Lower leg skin (tissue), 4 donors: ENCODE measurements at places on chromosomes 7 and 10. TPM values are rescaled to one million over a fixed set of nuclear protein-coding genes. Genes with fewer than 3 reads are reported as not detected.
A peak's percentile ranks its signal among the peaks of the same experiment; 100 is the strongest.

DNA sequence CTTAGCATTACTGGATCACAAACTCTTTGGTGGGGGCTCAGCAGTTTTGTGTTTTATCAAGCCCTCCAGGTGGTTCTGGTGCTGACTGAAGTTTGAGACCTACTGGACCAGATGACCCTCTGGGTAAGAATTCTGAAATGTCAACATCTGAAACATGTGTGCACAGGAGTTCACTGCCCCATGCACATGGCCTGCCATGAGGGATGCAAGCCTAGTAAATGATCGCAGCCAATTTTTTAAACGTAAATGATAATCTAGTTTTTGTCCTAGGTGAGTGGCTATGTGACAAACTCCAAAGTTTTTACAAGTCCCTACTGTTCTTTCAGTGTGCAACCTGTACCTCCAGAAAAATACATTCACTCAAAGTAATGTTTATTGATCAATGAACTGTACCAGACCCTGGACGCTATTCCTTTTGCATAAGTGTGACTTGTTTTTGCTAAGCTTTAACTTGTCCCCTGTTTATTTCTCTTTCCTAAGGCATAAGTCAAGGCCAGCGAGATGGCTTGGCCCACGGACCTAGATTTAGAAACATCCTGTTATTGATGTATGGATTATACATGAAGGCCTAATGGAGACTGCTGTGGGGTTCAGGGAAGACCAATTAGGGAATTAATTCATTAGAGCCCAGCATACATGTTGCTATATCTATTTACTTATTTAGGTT lies 531.1 kb downstream of the LRMDA start:
- no peak for DNase-seq

MAGI2 gene
- 2.6 TPM for total RNA-seq

FBXL13 gene
- 1.1 TPM for total RNA-seq

DNA sequence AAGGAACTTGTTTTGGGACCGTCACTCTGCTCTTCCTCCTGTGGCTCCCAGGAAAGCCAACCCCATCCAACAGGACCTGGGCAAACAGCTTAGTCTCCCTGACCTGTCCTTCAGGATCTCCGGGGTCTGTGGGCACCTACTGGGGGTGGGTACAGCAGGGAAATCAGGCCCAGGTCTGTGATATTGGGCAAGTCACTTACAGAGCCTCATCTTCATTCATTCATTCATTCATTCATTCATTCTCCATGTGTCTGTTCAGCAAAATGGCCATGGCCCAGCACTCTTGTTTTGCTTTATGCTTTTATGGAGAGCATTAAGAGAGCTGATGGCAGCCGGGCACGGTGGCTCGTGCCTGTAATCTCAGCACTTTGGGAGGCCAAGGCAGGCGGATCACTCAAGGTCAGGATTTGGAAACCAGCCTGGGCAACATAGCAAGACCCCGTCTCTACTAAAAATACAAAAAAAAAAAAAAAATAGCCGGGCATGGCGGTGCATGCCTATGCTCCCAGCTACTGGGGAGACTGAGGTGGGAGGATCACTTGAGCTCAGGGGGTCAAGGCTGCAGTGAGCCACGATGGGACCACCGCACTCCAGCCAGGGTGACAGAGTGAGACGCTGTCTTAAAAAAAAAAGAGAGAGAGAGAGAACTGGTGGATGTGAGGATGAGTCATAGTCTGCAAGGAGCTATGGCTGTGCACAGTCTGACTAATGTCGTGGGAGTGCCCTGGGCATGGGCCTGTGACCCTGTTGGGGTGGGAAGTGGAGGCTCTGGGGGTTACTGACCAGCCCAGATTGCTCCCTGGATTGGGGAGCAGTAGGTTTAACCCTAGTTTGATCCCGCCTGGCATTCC lies 54.3 kb downstream of the CLIP2 start:
- no peak for DNase-seq

DNAH11 gene
- 5.8 TPM for total RNA-seq

GRCh38 chr7:81883801-81884393 lies 114.0 kb upstream of the HGF start:
- no peak for DNase-seq

- DNase-seq: no peak
Measured at GRCh38 chr7:2920956-2921652, 77.0 kb upstream of the GNA12 start.

TPST1 gene
- total RNA-seq: 12.2 TPM

AS3MT gene
- 1.8 TPM for total RNA-seq

DNA sequence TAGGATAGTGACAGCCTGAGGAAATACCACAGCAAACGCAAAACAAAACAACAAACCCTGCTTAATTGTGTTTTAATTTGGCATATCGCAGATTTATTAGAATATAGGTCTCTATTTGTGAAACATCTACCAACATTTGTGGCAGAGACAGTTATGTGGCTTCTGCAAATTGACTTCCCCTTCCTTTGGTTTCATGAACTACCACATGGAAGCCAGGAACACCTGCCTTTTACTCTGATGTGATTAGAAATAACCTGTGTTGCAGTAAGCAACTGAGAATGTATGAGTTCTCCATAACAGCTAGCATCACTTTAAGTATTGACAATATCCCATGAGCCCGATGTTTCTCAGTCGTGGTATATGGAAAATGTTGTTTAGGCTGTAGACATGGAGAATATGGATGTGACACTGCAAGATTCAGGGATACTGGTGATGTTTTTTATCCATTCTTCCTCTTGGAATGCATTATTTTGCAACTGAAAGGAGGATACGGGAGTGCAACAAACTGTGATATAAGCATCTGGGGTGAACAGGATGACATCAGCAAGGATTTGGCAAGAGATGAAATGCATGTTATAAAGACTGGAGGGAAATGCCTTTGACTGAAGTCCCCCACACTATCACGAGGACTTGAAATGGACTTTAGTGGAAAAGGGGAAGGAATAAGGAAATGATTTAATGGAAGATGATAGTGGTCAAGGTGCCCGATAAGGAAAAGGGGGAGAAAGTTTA lies 95.9 kb downstream of the CUBN start:
- no peak for DNase-seq

DNA sequence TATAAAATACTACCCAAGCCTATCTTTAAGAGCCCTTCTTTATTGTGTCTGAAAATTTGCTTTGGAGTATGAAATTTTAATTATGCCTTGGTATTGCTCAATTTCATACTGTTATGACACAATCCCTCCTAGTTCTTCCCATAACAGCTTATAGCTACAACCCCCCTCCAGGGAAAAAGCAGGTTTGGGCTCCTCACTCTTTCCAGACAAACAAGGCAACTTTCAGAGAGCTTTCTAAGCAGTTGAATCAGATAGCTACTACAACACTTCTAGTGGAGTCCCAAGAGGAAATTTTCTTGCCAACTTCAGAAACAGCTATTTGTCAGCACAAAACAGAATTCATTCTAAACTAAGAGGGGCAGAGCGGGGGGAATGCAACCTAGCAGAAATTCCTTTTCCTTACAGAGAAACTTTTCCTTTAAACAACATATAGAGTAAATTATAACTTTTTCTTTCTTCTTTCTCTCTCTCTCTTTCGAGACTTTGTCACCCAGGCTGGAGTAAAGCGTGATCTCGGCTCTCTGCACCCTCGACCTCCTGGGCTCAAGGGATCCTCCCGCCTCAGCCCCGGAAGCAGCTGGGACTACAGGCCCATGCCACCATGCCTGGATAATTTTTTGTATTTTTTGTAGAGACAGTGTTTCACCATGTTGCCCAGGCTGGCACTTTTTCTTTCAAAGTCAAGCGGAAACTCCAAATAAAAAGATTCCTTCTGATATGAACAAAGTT lies 26.0 kb upstream of the JMJD1C start:
- DNase-seq: no peak

FMC1 gene
- total RNA-seq: 4.7 TPM

DNA sequence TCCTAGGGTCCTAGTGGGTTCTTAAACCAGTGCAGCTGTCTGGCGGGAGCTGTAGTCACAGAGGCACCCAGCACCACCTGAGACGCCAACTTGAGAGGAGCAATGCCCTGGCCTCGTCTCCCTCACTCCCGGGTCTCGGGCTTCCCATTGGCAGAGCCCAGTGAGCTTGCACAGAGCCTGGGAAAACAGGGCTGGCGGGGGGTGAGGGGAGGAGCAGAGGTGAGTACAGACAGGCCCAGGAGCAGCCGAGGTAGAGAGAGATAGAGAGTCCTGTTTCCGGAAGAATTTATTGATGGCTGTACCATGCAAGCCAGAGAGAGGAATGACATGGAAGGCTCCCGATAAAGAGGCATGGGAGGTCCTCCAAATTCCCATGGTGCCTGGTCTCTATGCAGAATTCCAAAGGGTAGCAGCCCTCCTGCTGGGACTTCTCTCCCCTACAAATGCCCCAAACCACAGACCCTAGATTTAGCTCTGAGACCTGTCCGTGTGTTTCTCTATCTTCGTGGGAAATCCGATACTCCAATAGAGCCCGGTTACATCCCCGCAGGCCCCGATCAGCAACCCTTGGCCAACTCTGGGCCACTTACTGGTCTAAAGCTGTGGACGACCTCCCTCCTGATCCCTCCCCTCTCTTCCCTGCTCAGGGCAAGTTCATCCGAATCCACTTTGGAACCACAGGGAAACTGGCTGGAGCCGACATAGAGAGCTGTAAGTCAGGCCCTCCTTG lies 20.3 kb upstream of the MYH16 start:
- no peak for DNase-seq

GRCh38 chr10:94102436-94102835 lies 108.7 kb downstream of the PLCE1 start:
- DNase-seq: no peak

GRCh38 chr7:138992052-138992531 lies 10.9 kb upstream of the KIAA1549 start:
- no peak for DNase-seq

GRCh38 chr7:78634093-78634492 lies 819.4 kb downstream of the MAGI2 start:
- DNase-seq: no peak

GRCh38 chr10:111370101-111370500 lies 293.3 kb downstream of the ADRA2A start:
- no peak for DNase-seq

- peak; percentile 86 for DNase-seq
Measured at GRCh38 chr7:27156916-27157701, 634 bp upstream of the HOXA7 start.

SPDYE5 gene
- not detected for total RNA-seq

DNA sequence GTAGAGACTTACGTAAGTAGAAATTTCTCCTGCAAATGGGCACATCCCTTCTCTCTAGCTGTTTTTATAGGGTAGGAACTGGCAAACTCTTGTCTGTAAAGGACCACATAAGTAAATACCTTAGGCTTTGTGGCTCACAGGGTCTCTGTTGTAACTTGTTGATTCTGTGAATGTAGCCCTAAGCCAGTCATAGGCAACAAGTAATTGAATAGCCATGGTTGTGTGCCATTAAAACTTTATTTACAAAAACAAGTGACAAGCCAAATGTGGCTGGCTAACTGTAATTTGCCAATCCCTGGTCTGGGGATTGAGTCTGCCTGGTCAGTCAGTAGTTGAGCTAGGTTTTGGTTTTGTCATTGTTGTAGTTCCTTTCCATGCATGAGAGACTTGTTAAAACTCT lies 5.3 kb upstream of the KLF6 start:
- no peak for DNase-seq

DNA sequence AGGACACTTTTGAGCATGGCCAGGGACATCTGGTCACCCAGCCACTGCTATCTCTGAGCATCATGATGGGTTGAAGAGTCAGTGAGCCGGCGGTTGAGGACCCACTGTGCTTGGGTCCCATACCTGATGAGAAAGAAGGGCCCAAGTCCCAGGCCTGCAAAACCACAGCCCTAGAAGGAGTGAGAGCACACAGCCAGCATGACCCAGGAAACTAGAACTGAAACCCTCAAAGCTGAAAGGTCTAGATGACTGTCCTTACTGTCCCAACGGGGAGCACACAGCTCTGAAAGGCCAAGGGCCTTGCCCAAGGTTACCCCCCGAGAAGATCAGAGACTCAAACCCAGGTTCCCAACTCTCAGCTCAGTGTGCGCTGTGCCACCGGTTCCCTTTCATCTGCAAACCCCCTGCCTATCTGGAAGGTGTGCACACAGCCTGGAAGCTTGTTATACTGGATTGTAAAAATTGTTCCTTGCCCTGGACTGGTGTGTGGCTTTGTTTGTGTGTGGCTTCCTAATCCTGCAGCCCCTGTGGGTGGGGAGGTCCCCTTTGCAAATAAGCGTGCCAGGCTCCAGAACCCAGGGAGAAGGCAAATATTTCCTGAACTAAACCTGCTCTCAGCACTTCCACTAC lies 22.6 kb upstream of the PSAP start:
- DNase-seq: no peak

- DNase-seq: peak; percentile 89
Measured at GRCh38 chr10:68600041-68600778, 40.1 kb downstream of the TET1 start.

GRCh38 chr7:26090927-26091519 lies 61.0 kb upstream of the NFE2L3 start:
- no peak for DNase-seq

DNA sequence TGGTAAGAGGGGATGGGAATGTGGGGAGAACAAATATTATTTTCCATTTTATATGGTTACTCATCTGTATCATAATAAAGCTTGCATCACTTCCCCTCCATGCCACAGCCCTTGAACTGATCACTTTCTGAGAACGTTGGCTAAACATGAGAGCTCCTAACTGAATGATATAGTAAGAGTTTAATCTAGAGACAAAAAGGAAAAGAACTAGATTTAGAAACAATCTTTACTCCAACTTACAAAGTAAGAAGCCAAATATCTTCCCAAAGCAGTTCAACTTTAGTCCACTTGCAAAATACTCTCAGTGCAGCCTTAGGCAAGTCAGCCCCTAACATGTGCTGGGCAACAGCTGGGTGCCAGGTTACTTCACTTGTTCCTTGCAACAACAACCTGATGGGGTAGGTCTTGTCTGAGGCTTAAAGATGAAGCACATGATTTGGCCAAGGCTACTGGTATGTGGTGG lies 20.3 kb downstream of the SMURF1 start:
- peak; percentile 87 for DNase-seq

DNA sequence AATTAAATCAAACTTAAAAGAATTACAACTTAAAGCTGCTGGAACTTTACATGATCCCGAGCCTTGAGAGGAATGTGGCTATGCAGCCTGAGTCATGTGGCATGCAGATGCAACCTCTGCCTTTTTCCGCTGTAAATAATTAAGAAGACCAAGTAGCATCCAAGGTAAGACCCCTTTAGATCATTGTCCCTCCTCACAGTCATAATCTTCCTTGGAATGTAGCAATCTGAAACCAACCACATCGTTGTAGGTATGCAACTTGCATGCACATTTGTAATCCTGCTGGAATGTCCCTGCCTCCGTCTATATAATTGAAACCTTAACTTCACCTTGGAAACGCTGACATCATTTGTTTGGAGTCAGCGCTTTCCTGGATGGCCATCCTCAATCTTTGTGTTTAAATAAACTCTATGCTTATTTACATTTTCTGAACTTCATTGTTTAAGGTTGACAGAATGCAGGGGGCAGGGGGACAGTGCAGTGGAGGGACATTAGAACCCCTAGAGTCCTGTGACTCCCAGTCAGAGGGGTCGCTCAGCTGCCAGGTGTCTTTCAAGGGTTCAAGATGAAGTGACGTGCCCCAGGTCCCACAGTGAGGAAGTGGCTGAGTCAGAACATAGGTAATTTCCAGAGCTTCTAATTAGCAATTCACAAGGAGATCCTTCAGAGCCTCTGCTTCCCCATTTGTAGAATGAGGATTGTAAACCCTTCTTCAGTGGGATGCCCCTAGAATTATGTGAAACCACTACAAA lies 110.7 kb downstream of the RALA start:
- peak; percentile 49 for DNase-seq

GRCh38 chr10:113908236-113908635 lies 53.8 kb downstream of the NHLRC2 start:
- no peak for DNase-seq

GRCh38 chr10:119306514-119306951 lies 99.2 kb downstream of the GRK5 start:
- no peak for DNase-seq

- no peak for DNase-seq
Measured at GRCh38 chr7:7803715-7804178, 85.3 kb upstream of the RPA3 start.

HOXA13 gene
- total RNA-seq: 0.34 TPM

TRIM73 gene
- 3.6 TPM for total RNA-seq
